T follicular helper cell (primary cell): ENCODE measurements at places on chromosomes 6 and 20.

DNA sequence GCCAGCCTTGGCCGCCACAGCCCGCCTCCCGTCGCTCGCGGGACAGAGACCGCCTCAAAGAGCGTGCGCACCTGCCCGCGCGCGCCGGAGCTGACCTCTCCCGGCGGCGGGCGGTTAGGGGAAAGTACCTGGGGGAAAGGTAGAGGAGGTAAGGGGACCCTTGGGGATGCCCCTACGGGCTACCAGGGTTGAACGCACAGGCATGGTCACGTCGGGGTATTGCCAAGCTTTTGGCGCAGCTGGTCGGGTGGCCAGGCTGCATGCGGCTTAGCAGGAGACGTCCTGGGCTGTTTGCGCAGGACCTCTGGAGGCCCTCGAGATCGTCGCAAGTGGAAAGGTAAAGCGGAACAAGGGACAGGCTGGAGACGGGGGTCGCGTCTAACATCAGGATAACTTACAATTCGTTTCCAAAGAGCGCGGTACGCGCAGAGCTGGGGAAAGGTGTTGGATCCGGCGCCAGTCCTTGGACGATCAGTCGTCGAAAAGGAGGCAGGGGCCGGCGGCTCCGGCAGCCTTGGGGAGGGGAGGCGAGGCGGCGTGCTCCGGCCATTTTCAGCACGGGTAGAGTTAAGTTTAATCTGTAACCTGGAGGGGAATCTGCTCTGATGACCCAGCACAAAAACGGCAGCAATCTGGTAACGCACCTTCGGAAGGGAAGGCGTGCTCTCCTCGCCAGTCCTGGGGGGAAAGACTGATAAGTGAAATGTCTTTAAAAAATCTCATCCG, 9.0 kb downstream of the GNAS-AS1 start:
- DNase-seq = no peak

- no peak for DNase-seq
Observed at GRCh38 chr6:168126566-168127383, 47.8 kb upstream of the FRMD1 start.

DNA sequence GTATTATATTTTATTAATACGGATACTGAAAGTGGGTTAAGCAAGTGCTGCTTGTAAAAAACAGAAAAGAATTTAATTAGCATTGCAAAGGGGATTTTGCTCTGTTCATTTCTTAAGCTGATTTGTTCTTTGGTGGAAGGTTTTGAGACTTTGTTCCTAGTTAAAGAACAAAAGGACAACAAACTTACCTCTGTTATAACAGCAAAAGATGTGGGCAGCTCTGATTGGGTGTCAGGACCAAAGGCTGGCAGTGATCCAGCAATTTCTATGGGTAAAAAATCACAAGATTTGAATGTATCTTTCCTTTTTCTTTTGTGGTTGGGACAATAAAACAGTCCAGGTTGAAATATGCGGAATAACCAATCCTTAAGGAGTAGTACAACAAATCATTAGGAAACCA, 68.8 kb downstream of the IMPG1 start:
- DNase-seq = no peak

GRCh38 chr6:73537677-73538076, 16.8 kb upstream of the EEF1A1 start:
- no peak for DNase-seq

GRCh38 chr20:35502352-35502751, 27.1 kb downstream of the C20orf173 start:
- no peak for DNase-seq
